ENCODE measurements at places on chromosomes 16 and 17.

GRCh38 chr17:78883533-78884131, 19.4 kb downstream of the CEP295NL start:
- no peak for DNase-seq

GRCh38 chr17:44976206-44976605, 8.1 kb upstream of the C1QL1 start:
- DNase-seq = no peak

GRCh38 chr17:18967916-18968315, 16.0 kb downstream of the SLC5A10 start:
- DNase-seq = no peak

DNA sequence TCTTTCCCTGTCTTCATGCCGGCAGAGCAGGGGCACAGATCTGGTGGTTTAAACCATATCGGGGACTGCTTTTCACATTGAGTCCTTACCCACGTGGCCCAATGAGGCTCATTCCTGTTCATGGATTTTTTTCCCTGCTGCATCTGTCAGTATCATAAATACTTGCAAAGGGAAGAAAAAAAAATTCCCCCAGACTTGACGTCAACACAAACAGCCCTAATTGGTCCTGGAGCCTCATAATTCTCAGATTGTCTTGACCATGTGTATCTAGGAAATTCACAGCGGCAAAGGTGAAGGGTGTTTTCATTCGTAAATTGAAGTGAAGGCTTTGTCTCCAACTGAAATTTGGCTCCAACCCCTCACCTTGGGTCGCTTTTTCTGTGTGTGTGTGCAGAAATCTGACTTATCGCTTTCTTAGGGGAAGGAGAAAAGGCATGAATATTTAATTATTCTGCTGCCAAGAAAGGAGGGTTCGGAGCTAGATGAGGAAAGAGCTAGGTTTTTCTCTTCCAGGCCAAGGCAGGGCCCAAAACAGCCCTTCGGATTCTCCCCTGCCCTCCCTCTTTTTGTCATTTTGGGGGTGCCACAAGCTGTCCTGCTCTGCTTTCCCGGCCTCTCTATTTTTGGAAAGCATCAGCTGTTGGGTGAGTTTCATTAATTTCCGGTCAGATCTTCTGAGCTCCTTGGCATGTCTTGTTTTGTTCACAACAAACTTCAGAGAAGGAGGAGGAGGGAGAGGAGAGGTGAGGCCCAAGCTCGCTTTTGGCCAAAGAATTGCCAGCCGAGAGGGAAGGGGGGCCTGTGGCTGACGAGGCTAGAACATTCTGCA, 17.8 kb upstream of the CIBAR2 start:
- DNase-seq = no peak

DNA sequence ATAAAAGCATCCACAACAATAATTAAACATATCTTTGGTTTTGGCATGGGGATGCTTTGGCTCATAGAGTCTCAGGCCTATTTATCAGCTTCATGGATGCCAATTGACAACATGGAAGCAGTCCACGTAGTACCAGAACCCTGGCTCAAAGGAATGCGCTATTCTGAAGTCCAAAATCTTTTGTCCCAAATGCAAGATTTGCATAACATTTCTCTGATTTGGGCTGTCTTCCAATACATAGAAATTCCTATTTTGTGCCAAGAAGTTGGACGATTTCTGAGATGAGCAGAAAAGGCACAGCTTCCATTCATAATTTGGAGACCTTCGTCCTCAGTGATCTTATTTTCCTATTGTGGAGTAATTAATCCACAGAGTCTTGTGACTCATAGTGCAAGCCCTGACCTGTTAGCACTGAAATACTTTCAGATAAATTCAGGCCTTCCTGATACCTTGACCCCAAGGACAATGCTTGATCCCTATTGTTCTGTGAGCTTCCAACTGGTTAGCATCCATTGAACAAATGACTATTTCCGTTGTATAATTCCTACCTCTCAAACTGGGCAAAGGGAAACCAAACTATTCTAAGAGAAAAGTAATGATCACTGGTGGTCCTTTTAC, 78.4 kb upstream of the CDH11 start:
- no peak for DNase-seq

Data from activated naive CD4-positive, alpha-beta T cell treated with Interleukin-2 at 50 U/mL for 16 hours (primary cell).